NCI-H1436 treated with DMSO at 0.1 percent for 48 hours (cell line): ENCODE measurements at places on chromosomes 6 and 20.
A peak's percentile ranks its signal among the peaks of the same experiment; 100 is the strongest.

DNA sequence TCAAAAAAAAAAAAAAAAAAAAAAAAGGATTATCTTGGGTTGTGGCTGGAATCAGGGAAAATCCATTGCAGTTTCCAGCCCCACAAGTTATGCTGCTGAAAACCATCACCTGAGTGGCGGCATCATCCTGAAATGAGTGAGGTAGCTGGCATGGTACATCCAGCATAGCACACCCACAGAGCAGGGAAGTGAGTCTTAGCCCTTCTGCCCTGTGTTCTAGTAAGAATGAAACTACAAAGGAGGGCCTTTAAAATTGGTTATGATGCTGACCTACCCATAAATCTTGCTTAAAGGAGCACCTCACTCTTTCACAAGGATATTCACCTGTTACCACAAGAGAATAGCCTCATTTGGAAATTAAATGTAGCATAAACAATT is 119.2 kb downstream of the NFATC2 start:
- DNase-seq = no peak

- DNase-seq = no peak
Observed at GRCh38 chr6:141033101-141033500, 1099.6 kb upstream of the GJE1 start.

DNA sequence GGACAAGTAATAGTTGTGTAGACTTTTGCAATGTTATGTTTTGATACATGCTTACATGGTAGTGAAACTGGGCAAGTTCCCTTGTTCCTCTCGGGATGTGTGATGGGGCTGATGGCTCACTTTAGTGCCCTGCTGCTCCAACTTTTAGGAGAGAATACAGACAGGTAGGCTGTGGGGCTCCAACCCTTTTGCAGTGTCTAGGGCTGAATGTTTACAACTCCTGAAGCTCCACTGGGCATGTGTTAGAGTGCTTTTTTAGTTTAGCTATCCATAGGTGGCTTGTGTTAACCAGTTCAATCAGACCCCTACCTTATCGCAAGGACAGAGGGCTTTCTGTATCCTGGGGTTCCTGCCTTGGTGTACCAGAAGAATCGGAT is 33.8 kb downstream of the SERPINB6 start:
- no peak for DNase-seq

DNA sequence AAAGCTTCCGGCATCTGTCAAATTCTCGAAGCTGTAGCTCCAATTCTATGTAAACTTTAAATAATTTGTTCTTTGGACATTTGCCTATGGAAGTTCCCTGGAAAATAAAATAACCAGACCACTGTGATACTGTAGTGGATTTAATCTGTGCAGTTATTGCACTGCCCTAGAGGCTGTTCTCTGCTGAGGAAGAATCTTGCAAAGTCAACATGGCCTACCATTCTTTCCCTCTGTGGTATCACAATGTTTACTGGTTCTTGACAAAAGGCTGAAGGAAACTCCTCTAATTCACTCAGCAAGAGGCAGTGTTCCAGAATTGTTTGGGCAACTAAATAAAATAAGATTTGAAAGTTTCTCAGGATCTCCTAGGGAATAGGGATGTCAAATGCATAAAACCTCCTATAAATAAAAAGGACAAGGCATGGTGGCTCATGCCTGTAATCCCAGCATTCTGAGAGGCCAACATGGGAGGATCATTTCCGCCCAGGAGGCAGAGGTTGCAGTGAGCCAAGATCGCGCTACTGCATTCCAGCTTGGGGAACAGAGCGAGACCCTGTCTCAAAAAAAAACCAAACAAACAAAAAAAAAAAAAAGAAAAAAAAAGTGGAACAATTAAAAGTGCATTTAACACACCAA is 12.4 kb downstream of the CRNKL1 start:
- no peak for DNase-seq

DNA sequence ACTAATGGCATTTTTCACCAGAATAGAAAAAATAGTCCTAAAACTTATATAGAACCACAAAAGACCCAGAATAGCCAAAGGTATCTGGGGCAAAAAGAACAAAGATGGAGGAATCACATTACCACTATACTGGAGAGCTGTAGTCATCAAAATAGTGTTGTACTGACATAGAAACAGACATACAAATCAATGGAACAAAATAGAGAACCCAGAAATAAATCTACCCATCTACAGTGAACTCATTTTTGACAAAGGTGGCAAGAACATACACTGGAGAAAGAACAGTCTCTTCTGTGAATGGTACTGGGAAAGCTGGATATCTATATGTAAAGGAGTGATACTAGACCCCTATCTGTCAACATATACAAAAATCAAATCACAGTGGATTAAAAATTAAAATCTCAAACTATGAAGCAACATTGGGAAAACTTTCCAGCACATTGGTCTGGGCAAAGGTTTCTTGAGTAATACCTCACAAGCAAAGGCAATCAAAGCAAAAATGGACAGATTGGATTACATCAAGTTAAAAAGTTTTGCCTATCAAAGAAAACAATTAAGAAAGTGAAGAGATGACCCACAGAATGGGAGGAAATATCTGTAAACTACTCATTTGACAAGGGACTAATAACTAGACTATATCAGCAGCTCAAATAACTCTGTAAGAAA is 120.5 kb downstream of the MEI4 start:
- DNase-seq = no peak

GRCh38 chr6:138682704-138683527 is 90.7 kb upstream of the CCDC28A start:
- no peak for DNase-seq

DNA sequence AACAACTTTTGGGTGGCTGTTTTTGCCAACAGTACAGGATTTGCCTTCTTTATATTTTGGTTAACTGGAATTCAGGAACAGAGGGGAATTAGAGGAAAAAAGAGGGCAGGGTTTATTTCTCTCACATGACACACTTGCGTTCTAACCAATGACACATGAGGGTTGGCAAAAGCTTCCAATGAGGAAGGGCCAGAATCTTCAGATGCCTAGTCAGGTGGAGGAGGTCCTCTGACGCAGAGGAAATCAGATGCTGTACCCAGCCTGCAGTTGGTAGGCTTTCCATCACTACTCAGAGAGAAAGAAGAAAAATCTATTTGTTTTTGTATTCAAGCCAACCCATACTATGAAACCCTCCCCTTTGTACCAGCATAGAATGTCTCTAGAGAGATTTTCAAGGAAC is 20.8 kb downstream of the TM9SF4 start:
- no peak for DNase-seq

DNA sequence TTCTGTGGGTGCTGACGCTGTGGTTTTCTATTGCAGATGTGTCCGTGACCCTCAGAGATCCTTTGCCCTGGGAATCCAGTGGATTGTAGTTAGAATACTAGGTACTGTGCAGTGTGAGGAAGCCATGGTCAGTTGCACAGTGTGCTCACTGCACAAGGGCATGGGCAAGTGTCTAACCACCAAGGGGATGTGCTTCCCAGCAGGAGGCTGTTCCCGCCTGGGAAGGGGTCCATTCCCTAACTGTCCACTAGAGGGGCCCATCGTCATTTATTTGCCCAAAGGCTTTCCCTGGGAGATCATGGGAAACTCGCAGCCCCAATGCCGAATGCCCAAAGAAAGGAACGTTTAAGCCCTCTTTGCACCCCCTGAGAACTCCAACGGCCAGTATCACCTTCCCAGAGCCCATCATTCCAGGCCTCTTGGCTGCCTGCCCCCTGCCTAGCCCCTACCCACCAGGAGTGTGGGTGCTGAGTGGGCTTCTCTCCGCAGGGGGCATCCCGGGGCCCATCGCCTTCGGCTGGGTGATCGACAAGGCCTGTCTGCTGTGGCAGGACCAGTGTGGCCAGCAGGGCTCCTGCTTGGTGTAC is 26.2 kb downstream of the SLCO4A1 start:
- DNase-seq = no peak

GRCh38 chr20:32605167-32605656 is 20.1 kb upstream of the NOL4L start:
- no peak for DNase-seq

DNA sequence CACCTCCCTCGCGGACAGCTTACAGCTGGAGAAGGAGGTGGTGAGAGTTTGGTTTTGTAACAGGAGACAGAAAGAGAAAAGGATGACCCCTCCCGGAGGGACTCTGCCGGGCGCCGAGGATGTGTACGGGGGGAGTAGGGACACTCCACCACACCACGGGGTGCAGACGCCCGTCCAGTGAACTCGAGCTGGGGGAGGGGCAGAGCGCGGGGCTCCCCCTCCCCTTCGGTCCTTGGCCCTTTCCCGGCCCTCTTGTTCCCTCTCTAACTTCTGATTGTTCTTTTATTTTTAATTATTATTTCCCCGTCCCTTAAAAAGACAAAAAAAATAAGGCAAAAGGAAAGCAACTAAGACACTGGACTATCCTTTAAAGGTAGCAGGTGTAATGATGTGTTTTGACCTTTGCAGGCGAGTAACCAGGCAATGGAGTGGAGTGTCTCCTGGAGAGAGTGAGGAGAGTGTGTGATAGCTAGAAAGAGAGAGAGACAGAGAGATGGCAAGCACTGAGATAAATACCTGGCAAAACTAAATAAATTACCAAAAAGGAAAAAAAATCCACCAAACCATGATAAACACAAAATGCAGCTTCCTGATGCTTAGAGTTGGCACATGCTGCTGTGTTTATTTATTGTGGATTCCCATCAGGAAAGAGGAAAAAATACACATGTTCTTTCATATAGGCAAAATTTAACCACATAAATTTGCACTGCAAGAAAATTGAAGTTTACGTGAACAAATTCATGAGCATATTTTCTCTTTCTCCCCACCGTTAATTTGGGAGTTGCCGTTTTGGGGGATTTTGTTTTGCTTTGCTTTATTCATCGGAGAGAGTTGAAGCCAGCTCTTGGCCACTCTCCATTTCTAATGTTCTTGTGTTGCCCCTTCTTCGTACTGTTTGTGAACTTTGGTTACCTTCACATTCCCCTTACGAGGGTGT is 1.9 kb downstream of the POU3F2 start:
- DNase-seq = no peak

- DNase-seq = peak; percentile 73
Observed at GRCh38 chr6:111997078-111997852, 56.6 kb upstream of the CCN6 start.

DNA sequence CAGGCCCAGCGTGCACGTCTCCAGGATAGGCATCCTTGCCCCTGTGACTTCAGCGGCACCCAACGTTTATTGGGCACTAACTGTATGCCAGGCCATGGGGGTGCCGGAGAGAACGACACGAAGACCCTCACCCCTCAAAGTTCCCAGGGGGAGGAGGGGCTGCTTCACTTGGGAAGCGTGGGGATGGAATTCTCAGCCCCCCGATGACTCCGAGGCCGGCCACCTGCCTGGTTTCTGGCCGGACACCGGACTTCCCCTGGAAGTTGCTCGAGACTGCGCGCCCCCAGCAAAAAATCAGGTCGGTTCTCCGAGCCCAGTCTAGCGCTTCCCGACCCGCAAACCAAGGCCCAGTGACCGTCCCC is 275 bp upstream of the MAVS start:
- no peak for DNase-seq

DNA sequence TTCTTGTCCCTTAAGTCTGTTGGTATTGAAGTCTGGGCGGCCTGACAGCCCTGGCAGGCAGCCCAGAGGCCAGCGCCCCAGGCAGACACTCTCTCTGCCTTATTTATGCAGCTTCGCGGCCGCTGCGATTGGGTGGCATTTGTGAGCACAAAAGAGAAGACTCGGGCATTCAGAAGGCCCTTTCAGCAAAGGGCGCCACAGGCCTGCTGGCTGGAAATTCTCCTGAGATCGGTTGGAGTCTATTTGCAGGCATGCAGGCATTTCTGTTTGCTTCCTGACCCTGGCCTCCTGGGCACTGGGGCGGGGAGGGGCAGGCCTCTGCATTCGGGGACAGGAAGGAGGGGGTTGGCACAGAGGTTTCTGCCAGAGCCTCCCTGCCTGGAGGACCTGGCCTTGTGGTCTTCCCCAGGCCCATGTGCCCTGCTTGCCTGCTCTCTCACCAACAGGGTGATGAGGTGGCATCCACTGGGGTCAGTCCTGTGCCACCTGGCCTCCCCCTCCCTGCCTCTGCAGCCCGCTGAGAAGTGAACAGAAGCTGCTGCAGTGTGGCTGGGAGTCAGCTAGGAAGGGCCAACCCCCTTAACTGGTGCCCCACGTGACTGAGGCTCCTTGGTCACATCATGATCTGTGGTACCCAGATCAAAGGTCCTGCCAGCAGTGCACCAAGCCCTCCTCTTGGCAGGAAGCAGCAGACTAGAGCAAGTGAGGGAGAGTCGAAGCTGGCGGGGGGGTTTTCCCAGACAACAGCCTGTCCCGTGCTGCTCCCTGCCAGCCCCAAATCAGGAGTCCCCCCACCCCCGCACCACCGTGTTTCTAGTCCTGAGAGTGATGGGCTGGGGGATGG is 16.6 kb upstream of the CCDC167 start:
- peak; percentile 53 for DNase-seq

- DNase-seq = no peak
Observed at GRCh38 chr20:53208110-53208832, 236.1 kb downstream of the TSHZ2 start.

DNA sequence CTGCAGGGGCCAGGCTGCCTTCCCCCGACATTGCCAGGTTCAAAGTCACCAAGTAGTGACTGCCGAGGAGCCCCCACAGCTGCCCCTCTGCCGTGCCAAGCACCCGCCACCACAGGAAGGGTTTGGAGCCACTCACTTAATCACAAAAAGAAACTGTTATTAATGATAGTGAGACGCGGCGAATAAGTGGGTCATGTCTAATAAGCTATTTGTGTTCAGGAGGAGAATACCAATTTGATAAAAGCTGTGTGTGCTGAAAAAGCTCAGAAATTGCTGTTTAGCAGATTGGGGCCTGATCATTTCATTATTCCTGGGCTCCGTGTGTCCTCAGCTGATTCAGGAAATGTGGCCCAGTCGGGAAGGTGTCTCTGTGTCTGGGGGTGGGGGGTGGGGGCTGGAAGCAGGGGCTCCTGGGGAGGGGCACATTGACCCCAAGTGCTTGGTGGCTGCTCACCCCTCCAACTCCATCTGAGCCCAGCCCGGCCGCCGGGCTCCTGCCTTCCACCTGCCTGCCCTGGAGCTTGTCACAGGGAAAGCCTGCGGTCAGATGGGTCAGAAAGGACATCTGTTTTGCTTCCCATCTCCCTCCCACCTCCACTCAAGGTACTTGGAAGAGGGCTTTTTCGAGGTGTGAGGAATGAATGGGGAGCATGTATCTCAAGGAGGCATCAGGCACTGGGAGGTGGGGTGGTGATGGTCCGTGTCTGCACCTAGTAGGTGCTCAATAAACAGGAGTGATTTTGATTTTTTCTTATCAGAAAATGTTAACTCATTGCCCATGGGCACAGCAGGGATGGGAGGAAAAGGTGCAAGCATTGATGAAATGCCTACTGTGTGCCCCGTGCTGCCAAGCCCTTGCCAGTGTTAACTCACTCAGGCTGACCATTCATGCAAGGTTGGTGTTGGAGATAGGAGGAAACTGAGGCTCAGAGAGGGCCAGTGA is 3.0 kb downstream of the VSTM2L start:
- no peak for DNase-seq

- no peak for DNase-seq
Observed at GRCh38 chr6:4516206-4516605, 260.0 kb upstream of the CDYL start.
